Prostate gland (tissue), 2 donors: ENCODE measurements at places on chromosomes 2 and 18. TPM values are rescaled to one million over a fixed set of nuclear protein-coding genes. Genes with fewer than 3 reads are reported as not detected.

Gene C1QL2
- 1.4 TPM for total RNA-seq

Gene MRPS5
- 49.9 TPM for total RNA-seq

Gene CFAP65
- not detected for total RNA-seq

Gene KCNJ13
- total RNA-seq: 3.5 TPM

Gene NEU2
- total RNA-seq: not detected

Gene CSRNP3
- 4.0 TPM for total RNA-seq

Gene SLC35F6
- 58.6 TPM for total RNA-seq

Gene GKN1
- not detected for total RNA-seq

GRCh38 chr2:38734299-38735058 is 16.7 kb downstream of the SRSF7 start:
- no peak for DNase-seq

GRCh38 chr2:98749066-98749450 is 18.1 kb upstream of the MGAT4A start:
- no peak for DNase-seq

- no peak for DNase-seq
Measured at GRCh38 chr18:5705393-5705792, 161.6 kb upstream of the EPB41L3 start.

DNA sequence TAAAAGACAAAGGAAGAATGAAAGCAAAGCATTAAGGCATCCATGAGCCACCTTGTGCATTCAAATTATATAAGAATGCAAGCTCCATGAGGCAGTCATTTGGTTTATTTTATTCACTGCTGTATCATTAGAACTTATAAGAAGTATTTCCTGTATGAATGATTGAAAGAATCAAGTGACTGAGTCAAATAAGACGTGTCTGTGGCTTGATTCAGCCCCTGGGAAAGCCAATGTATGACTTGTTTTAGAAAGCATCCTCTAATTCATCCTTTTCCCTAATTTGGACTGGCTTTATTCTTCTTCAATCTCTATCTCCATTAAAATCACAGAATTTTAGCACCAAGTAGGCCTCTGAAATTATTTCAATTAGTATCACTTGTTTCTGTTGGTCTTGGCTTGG is 461.1 kb downstream of the LPIN1 start:
- DNase-seq: no peak

DNA sequence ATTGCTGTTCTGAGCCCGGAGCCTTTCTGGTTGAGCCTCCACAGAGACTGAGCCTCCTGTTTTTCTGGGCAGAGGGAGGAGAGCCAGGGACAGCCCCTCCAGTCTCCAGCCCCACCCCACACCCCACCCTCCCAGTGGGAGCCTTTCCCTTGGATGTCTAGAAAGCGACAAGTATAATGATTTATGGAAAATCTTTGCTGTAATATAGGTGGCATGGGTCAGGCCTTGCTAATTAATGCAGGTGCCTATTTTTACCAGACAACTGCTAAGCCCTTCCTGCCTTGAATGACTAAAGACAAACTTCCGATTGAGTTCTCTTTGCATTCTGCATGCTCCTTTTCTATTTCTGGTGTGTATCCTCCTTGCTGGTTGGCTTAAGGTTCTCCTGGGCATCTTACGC is 43.1 kb downstream of the MERTK start:
- DNase-seq: no peak

- no peak for DNase-seq
Measured at GRCh38 chr2:120650022-120650644, 85.5 kb upstream of the GLI2 start.

DNA sequence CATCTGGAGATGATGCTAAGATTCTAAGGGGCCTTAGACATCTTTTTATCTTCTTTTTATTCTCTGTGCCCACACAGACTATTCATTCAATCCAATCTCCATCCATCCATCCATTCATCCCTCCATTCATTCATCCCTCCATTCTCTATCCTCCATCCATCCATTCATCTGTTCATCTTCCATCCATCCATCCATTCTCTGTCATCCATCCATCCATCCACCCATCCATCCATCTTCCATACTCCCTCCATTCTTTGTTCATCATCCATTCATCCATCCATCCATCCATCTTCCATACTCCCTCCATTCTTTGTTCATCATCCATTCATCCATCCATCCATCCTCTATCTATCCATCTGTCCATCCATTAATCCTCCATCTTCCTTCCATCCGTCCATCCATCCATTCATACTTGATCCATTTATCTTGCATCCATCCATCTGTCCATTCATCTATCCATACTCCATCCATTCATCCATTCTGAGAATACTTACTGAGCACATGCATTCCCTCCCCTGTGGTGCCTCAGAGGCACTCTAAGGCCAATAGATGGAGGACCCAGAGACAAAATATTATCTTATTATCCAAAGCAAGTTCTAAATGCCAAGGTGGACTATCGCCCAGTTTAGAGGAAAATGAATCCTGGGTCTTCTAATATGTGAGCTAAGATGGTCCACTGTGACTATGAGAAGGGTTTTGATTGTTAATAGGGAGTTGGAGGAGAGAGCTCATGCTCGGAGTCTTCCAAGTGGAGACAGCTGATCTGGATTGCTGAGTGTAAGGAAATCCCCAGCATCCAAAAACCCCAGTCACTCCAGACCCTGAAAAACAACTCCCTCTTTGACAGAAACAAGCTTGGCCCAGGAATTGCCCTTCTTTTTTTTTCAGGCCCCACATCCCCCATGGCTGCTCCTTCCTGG is 152.6 kb upstream of the MYCN start:
- DNase-seq: no peak

DNA sequence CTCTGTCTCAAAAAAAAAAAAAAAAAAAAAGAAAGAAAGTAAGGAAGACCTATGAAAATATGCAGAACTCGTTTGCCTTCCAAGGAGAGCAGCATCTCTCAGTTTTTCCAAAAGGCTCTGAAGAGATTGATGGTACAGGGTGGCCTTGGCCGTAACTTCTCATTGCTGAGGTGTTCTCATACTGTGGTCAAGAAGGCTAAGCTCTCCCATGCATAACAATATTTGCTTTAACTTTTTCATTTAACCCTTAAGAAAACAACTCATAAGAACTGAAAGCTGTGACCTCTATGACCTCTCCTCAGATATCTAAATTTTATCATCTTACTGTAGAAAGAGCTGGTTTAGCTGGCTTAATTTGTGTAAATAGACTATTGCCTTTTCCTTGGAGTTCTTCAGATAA is 37.1 kb upstream of the GATA6 start:
- no peak for DNase-seq

GRCh38 chr2:173750353-173750801 is 214.8 kb downstream of the SP3 start:
- DNase-seq: no peak

DNA sequence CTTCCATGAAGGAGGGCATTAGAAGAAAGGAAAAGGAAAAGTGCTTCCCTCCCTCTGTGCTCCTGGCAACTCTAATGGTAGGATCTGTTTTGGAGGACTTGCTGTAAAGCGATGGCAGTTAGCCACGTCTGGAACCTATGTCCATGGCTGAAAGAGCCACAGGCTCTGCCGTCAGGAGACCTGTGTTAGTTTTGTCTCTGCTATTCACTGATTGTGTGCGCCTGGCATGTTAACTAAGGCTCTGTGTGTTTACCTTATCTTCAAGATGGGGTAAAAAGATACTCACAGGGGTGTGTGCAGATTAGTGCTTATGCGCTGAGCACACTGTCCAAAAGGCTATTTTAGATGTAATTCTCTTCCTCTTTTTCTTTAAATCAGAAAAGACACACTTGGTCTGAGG is 109.8 kb upstream of the LTBP1 start:
- no peak for DNase-seq

GRCh38 chr18:57660961-57661360 is 39.3 kb upstream of the NARS1 start:
- no peak for DNase-seq

DNA sequence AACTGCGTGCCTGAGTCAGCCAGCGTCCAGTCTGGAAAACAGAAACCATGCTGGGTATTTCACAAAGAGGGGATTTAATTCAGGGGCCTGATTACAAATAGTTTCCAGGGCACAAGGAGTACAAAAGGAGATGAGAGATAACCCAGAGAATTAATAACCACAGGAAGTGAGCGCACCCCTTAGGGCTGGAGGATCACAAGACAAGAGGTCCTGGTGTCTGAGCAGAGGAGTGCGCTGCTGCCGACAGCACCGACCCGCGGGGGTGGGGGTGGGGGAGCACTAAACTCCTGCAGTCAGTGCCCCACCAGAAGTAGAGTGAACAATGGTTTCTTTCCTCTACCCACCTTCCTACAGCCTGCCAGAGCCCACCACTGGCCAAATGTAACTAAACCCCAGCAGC is 20.8 kb upstream of the MAL start:
- no peak for DNase-seq

DNA sequence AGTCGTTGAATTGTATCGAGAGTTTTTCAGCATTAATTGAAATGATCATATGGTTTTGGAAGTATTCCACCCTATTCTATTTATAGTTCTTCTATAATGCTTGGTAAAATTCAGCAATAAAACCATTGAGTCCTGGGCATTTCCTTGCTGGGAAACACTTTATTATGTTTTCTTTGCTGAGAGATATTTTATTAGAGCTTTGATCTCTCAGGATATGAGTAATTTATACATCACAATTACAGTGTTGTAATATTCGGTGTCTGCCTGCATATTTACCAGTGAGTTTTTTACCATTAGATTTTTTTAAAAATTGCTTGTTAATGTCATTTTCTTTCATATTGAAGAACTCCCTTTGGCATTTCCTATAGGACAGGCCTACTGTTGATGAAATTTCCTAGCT is 402.7 kb upstream of the FSIP2 start:
- no peak for DNase-seq

DNA sequence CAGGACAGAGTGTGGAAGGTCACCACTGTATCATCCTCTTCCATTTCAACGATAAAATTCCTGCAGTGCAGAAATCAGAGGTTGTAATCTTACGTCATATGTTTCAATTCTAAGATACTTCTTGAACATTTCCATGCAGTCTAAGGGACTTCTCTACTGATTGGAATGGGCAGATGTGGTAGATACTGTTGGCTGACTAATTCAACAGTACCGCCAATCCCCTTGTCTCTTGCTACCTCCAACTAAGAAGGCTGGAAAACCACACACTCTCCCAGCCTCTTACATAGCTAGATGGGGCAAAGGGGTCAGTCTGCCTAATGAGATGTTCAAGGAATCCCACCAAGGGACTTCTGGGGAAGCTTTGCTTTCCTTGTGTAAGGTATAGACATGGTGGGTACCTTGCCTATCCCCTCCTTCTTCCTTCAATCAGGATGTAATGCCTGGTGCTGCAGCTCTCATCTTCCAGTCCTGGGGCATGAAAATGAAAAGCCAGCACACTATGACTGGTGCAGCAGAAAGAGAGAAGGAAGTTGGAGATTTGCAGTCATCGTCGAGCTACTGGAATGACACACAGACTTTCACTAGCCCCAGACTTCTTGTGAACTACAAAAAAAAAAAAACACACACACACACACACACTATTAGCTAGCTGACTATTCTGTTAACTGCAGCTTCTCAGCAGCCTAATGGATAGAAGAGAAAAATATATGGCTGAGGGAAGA is 84.1 kb downstream of the ALPK2 start:
- no peak for DNase-seq

GRCh38 chr2:11768946-11769345 is 22.5 kb downstream of the LPIN1 start:
- DNase-seq: no peak
